ENCODE measurements at places on chromosomes 12 and 14.

- DNase-seq = peak; percentile 27
These were observed 663 bp downstream of the PTGER2 start for GRCh38 chr14:52314595-52315354.

GRCh38 chr12:10372559-10372958 lies 17.3 kb downstream of the KLRK1 start:
- no peak for DNase-seq

DNA sequence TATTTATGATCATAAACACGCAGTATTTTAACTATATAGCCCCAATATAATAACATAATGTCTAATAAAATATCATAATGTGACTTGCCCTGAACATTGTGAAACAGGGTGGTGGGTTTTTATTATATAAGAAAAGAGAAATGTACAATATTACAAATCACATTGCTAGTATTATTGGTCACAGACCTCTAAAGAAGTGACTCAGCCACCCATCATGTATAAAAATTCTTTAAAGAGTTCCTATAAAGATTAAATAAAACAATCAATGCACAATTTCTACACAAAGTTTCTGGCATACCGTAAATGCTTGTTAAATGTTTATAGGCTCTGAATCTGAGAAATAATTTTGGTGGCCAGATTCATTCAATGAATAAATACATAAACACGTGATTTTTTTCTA lies 28.9 kb downstream of the ABCC9 start:
- no peak for DNase-seq

- DNase-seq = no peak
These were observed 51.8 kb downstream of the SMUG1 start for GRCh38 chr12:54136844-54137580.

GRCh38 chr12:122423258-122424165 lies 1.0 kb upstream of the CLIP1 start:
- DNase-seq = no peak

DNA sequence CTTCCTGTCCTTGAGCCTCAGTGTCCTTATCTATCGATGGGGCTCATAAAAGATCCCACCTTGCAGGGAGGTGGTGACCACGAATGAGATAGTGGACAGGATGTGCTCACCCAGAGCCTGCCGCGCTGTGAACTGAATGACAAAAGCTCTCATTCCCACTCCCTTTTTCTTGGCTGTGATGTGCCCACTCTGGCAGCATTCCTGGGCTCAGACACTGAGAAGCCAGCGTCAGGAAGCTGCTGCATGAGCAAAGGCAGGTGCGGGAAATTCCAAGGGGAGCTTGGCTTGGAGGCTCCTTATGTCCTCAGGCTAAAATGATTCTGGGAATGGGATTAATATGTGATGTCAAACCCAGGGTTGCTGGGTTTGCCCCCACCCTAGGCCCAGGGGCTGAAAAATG lies 61.6 kb downstream of the EFCAB11 start:
- no peak for DNase-seq

GRCh38 chr12:94678849-94679248 lies 28.5 kb upstream of the TMCC3 start:
- no peak for DNase-seq

DNA sequence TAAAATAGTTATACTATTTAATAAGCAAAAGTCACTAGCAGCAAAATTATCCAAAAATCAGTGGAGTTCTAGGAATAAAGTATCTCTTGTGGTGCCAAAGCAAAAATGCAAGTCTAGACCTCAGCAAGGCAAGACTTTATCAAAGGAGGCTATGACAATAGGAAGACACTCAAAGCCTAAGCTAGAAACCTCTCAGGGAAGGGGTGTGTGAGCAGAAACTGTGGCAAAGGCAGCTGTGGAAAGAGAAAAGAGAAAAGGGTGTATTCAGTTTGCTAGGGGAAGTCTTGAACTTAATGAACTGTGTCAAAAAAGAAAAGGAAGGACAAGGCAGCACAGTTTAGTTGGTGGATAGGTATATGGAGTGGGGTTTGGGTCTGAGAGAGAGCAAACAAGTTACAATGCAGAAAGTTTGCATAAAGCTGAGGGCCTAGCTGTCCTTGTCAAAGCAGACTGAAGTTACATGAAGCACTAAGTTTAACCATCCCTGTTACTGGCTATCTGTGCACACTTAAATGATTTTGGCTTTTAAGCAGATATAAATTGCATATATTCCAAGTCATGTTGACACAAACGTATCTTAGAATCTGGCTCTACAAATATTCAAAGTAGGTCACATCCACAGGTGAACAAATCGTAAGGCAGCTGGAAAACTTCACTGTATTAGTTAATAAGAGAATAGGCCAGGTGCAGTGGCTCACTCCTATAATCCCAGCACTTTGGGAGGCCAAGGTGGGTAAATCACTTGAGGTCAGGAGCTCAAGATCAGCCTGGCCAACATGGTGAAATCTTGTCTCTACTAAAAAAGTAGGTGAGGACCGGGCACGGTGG lies 31.0 kb upstream of the AMN1 start:
- no peak for DNase-seq

Data from activated CD8-positive, alpha-beta memory T cell treated with anti-CD3 and anti-CD28 coated beads for 48 hours (primary cell).